ENCODE measurements at places on chromosomes 11 and 22.
A peak's percentile ranks its signal among the peaks of the same experiment; 100 is the strongest.

DNA sequence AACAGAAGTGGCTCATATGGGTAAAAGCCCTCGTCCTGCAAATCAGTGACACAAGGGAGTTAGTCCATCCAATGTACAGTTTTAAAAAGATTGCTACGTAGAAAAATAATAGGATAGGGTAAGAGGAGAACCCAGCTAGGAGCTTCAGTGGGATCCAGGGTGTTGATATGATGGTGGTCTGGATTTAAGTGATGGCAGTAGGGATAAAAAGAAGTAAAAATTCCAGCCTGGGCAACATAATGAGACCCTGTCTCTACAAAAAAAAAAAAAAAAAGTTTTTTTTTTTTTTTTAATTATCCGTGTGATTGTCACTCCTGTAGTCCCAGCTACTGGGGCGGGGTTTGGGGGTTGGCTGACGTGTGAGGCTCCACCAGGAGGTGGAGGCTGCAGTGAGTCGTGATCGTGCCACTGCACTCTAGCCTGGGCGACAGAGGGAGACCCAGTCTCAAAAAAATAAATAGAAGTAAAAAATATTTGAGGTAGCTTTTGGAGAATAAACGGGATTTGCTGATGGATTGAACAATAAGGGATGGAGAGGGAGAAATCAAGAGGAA lies 7.0 kb upstream of the L3MBTL2 start:
- DNase-seq = peak; percentile 33

GRCh38 chr11:2572491-2573239 lies 127.1 kb downstream of the KCNQ1OT1 start:
- DNase-seq = no peak

DNA sequence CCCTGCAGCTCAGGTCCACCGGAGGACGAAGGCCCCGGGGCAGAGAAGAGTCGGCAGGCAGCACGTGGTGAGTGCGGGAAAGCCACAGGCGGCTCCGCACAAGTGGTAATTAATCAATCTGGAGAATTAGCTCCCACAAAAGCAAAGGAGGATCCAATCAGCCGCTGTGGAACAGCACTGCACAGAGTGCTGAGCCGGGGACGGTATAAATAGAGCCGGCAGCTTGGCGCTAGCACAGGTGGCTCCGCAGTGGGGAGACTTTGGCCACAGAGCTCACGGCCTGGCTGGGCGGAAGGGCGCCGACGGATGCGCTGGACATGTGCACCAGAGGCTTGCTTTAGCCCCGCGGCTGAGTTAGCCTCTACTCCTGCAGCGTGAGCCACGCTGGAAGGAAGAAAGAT lies 48.9 kb downstream of the IGSF9B start:
- no peak for DNase-seq

GRCh38 chr11:30314625-30315024 lies 8.3 kb upstream of the ARL14EP start:
- DNase-seq = no peak

DNA sequence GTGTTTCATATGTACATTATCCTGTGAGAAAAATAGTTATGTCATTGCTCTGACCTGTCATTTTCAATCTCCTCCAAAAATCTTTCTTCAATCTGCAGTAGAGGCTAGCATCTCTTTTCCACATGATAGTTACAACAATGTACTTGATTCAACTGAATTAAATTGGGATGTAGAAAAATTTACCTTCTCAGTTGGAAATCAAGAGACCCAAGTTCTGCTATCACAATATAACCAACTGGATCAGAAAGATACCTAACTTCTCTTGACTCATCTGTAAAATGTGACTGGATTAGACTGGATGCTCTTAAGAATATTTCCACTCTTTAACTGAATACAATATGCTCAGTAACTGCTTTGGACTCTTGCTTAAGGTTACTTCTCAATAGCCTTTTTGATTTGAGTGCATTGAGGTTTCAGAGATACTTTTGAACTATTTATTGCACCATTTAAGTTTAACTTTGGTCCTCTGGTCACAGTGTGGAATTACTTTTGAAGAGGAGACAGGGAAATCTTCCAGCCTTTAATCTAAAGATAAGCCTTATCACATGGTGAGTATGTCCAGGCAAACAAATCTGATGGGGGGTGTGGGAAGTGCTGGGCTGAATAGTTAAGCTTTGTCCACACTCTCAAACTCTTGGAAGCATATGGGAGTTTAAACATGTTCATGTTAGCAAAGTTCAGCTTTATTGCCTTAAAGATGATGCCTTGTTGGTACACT lies 82.3 kb downstream of the YAP1 start:
- no peak for DNase-seq

- no peak for DNase-seq
Measured at GRCh38 chr11:2586087-2586792, 113.6 kb downstream of the KCNQ1OT1 start.

- no peak for DNase-seq
Measured at GRCh38 chr11:122069707-122070360, 46.2 kb downstream of the BLID start.

DNA sequence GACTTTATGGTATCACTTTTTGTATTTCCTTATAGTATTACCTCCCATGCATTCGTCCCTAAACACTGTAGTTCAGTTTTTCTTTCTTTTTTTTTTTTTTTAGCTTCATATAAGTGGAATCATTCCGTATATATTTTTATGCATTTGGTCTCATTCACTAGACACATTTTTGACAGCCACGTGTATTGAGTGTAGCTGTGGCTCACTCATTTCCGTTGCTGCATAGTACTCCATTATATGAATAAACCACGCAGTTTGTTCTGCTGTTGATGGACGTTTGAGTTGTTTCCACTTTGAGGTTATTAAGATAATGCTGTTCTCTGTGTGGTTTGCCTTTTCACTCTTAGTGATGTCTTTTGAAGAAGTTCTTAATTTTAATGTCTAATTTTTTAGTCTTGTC lies 8.4 kb downstream of the APLP2 start:
- DNase-seq = no peak

DNA sequence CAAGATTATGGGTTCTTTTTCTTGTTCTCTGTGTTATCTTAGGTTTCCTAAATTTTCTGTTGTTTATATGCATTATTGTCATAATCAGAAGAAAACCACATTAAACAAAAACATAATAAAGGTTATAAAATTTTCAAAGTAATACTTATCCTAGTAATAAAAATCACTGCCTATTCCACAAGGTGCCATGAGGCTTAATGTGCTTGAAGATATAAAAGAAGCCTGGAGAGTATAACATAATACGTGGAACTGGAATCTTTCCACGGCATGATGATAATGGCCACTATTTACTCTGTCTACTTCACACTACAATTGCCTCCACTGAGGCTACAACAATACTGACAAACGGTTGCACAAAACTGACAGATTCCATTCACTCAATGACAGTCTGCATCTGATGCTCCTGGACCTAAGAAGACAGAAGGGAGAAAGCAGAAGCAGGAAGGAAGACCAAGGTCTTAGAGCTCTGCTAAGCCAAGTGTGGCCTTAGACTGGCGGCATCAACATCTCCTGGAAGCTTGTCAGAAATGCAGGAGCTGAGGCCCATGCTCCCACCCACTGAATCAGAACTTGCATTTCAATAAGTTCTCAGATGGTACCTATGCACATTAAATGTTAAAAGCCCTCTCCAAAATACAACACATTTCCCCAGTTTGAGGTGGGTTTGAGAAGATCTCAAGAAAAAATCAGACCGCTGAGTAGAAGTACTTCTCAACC lies 13.1 kb downstream of the TENM4 start:
- DNase-seq = no peak

DNA sequence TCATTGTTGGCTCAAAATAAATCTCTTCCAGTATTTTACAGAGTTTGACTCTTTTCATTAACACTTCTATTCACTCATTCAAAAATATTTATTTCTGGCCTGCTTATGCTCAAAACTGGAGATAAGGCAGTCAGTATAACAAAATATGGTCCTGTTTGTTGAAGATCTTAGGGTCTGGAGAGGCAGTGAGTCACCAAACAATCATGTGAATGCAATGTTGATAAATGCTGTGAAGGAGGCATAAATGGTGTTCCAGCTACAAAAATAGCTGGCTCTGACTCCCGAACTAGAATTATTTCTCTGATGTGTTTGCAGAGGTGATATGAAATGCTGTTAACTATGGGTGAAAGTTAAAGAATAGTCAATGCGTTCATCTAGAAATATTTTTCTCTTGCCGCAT lies 390.6 kb downstream of the AASDHPPT start:
- DNase-seq = no peak

GRCh38 chr11:21636561-21636960 lies 556.3 kb upstream of the ANO5 start:
- no peak for DNase-seq

DNA sequence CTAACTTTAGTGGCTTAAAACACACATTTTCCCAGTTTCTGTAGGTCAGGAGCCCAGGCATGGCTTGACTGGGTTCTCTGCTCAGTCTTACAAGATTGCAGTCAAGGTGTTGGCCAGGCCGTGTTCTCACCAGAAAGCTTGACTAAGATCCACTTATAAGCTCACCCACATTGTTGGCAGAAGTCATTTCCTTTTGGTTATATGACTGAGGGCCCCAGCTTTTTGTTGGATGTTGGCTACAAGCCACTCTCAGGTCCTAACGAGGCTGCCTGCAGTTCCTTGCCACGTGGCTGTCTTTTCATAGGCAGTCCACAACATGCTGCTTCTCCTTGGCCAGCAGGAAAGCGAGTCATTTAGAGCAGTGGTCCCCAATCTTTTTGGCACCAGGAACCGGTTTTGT lies 79.3 kb upstream of the CRTAM start:
- DNase-seq = no peak

Data from activated CD4-positive, alpha-beta T cell treated with anti-CD3 and anti-CD28 coated beads for 1 hour (primary cell).